ENCODE measurements at places on chromosomes 16 and 17. TPM values are rescaled to one million over a fixed set of nuclear protein-coding genes. Genes with fewer than 3 reads are reported as not detected.

DNA sequence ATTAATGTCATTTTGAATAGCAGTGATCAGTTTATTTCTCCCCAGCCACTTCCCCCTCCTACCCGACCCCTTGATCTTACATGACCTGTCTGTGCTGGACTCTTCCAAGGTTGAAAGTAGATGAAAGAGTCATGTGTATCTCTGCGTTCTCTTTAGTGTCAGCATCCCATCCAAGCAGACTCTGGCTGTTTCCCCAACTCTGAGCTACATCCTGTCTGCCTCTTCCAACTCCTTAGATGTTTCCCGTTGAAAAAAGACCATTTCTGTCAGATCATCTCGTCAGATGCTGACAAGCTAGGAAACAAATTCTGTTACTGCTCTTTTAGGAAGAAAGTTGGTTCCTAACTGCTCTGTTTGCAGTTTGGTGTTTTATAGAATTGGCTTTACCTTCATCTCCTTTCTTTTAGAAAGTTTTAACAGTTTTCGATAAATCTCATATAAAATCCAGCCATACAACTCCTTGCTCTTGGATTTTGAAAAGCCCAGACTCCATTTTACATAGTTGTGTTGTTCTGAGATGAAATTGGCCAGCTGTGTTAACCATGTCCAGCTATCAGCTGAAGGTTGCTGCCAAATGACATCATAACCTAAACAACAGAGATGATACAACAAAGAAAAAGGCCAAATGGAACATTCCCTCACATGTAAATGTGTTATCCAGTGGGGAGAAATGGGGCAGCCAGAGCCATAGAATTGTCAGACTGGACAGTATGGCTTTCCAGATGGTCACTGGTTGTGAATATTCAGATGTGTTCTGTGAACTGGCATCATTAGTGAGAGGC lies 43.5 kb downstream of the CYB561 start:
- H3K36me3 ChIP-seq = peaks cover 16% of the 10 kb centered on the region
- no peaks in the 10 kb centered on the region for H3K27me3 ChIP-seq
- no peak overlapping the region for H3K4me3 ChIP-seq
- peak overlapping the region; percentile 1 for H3K27ac ChIP-seq
- no peak for DNase-seq
- peaks cover 16% of the 10 kb centered on the region for H3K4me1 ChIP-seq

- H3K36me3 ChIP-seq = peaks cover 9% of the 10 kb centered on the region
- H3K4me1 ChIP-seq = peaks cover 25% of the 10 kb centered on the region
- H3K27ac ChIP-seq = no peak overlapping the region
- no peak for DNase-seq
- peaks cover 9% of the 10 kb centered on the region for H3K27me3 ChIP-seq
These were observed 3.6 kb downstream of the ENDOV start for GRCh38 chr17:80418589-80418988.

DNA sequence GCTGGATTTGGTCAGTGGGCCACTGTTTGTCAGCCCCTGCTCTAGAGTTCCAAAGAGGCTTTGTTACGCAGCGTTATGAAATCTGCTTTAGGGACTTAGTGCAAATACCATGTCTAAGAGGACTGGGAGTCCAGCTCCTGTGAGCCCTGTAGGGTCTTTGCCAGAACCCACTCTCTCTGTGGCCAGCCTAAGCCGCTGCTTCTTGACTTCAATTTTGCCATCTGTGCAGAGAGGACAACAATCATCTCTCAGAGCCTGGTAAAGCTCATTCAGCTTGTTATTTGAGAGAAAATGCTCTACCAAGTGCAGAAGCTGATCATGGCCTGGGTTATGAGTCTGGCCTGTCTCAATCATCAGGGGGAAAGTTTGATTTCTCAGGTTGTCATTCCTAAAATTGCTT lies 17.9 kb downstream of the CA10 start:
- H3K4me3 ChIP-seq = no peak overlapping the region
- peaks cover 15% of the 10 kb centered on the region for H3K27me3 ChIP-seq
- DNase-seq = no peak
- H3K36me3 ChIP-seq = no peaks in the 10 kb centered on the region

DNA sequence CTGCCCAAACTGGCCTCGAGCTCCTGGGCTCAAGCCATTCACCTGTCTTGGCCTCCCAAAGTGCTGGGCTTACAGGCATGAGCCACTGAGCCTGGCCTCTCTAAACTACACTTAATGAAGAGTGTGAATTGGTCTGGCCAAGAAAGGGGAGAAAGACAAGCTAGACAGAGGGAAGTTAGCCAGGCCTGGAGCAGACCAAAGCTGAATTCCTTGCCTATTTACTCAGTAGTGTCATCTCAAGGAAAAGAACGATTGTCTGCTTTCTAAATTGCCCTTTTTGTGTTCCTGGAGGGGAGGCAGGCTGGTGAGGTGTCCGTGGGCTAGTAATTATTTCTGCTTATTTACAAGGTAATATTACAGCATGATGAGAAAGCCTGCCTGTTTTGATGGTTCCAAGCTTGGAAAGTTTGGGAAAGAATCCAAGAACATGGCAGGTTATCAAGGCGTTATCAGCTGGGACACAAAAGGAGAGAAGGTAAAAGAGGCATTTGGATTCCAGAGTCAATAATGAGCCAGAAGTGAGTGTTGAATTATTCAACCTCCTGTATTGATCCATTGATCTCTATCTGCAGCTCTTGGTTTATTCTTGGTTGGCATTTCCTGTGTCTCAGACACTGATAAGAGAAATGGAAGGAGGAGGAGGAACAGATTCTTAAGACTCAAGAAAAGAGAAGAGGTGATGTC lies 6.3 kb upstream of the CBFB start:
- DNase-seq = no peak
- no peak overlapping the region for H3K4me3 ChIP-seq
- peaks cover 29% of the 10 kb centered on the region for H3K4me1 ChIP-seq
- H3K27ac ChIP-seq = peak overlapping the region; percentile 40
- no peaks in the 10 kb centered on the region for H3K36me3 ChIP-seq
- H3K27me3 ChIP-seq = no peaks in the 10 kb centered on the region

DNA sequence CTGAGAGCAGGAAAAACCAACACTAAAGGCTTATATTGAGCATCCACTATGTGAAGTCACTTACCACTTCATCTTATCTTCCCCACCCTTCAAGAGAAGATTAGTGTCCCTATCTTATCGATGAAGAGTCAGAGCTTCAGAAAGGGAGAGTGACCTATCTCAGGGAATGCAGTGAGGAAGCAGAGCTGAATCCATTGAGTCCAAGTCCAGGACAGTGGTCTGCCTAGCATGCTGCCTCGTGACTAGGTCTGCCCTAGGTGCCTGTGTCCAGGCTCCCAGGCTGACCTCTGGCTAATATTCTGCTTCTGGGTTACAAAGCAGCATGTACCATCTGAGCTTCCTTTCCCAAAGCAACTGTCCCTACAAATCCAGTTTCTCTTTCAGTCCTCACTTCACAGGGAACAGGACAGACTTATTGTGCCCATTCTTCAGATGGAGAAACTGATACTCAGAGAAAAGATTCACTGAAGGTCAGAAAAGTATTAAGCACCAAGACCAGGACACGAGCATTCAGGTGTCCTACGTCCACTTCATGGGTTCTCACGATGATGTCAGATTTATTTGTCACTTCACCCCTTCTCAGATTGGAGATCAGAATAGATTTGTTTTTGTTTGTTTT lies 13.3 kb upstream of the FZD2 start:
- peaks cover 83% of the 10 kb centered on the region for H3K4me1 ChIP-seq
- H3K36me3 ChIP-seq = no peaks in the 10 kb centered on the region
- no peak for DNase-seq
- H3K27ac ChIP-seq = peak overlapping the region; percentile 100

DNA sequence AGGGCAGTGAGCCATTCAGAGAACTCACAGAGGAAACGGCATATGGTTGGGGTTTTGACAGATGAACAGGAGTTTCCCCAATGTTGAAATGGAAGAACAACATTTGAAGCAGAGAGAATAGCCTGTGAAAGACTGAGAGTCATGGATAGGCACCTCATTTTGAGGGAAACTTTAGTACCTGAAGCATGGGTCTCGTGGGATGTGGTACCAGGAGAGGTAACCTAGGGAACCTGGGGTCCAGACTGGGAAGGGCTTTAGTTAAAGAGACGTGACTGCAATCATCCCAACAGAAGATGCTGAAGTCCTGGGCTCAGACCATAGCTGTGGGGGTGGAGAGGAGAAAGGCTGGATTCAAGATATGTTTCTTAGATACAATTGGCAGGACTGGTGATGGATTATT lies 137.8 kb upstream of the CCL2 start:
- H3K4me1 ChIP-seq = no peaks in the 10 kb centered on the region
- DNase-seq = no peak
- no peaks in the 10 kb centered on the region for H3K36me3 ChIP-seq
- no peak overlapping the region for H3K4me3 ChIP-seq

The C17orf67 gene
- 3.8 TPM for total RNA-seq

The KIF2B gene
- not detected for total RNA-seq

DNA sequence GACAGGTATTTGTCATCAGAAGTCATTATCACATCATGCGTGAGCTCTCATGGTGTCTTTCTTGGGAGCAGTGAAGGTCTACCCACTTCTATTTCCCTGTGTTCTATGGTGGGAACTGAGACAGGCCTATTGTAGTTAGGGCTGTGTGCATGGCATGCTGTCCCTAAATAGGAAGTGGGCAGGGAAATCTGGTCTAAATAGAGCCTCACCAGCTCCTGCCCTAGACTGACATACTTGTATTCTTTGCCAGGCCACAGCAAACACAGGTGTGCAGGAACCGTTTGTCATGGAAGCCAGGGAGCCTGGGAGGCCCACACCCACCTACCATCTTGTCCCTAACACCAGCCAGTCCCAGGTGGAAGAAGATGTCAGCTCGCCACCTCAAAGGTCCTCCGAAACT lies 10.1 kb downstream of the SLC7A6 start:
- no peaks in the 10 kb centered on the region for H3K27me3 ChIP-seq
- peaks cover 14% of the 10 kb centered on the region for H3K36me3 ChIP-seq
- H3K4me3 ChIP-seq = no peak overlapping the region
- peak overlapping the region; percentile 5 for H3K27ac ChIP-seq

DNA sequence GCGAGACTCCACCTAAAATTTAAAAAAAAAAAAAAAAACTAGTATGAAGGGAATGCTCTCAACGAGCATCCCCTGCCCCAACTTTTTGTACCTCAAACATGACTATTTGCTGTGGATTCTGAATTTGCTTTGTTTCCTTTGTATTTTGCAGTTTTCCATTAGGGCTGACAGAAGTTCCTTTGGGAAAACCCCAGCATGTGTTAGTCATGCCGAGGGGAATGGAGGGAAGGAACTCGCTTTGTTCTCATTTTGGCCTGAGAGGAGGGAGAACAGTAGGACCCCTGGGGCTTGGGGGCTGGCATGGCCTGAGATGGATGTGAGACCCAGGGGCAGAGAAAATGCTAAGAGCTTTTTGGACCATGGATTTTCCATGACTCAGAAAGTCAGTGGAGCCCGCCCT lies 20.5 kb downstream of the KRT9 start:
- H3K27ac ChIP-seq = peak overlapping the region; percentile 25
- no peak for DNase-seq
- H3K4me1 ChIP-seq = peaks cover 58% of the 10 kb centered on the region
- H3K27me3 ChIP-seq = no peaks in the 10 kb centered on the region

The ZFP3 gene
- total RNA-seq = 0.96 TPM

DNA sequence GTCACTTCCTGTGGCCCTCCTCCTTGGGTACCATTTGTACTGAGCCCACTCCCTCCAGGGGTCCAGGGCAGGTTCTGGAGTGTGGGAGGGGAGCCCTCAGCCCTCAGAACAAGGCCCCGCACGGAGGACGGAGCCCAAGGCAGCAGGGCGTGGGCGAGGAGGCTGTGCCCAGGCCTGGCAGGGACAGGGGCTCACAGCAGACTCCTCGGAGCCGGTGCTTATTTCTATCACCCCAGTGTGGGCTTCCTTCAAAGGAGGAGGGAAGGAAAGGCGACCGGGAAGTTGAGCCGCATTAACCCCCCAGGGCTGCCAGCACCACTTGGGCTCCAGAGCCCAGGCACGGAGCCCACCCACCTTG lies 54.0 kb downstream of the ABR start:
- peaks cover 11% of the 10 kb centered on the region for H3K36me3 ChIP-seq
- no peak for DNase-seq
- no peaks in the 10 kb centered on the region for H3K4me1 ChIP-seq
- no peaks in the 10 kb centered on the region for H3K27me3 ChIP-seq

The RDM1 gene
- total RNA-seq = 3.4 TPM

DNA sequence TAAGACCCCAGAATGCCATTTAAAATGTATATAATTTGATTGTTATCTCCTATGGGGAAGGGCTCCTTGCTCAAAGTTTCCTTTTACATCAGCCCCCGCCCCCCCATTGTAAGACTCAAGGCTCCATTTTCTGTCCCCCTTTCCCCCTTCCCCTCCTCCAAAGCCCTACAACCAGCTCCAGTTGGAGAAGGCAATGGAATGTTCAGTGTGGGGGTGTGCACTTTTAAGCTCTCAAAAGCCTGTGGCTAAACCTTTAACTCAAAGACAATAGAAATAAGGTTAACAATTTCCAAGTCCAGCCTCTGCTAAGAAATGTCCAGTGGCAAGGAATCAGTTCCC lies 114.7 kb downstream of the NOG start:
- DNase-seq = no peak
- peak overlapping the region; percentile 97 for H3K27ac ChIP-seq
- H3K36me3 ChIP-seq = no peaks in the 10 kb centered on the region
- H3K4me3 ChIP-seq = no peak overlapping the region
- H3K4me1 ChIP-seq = peaks cover 34% of the 10 kb centered on the region

The CMTM2 gene
- 0.51 TPM for total RNA-seq

DNA sequence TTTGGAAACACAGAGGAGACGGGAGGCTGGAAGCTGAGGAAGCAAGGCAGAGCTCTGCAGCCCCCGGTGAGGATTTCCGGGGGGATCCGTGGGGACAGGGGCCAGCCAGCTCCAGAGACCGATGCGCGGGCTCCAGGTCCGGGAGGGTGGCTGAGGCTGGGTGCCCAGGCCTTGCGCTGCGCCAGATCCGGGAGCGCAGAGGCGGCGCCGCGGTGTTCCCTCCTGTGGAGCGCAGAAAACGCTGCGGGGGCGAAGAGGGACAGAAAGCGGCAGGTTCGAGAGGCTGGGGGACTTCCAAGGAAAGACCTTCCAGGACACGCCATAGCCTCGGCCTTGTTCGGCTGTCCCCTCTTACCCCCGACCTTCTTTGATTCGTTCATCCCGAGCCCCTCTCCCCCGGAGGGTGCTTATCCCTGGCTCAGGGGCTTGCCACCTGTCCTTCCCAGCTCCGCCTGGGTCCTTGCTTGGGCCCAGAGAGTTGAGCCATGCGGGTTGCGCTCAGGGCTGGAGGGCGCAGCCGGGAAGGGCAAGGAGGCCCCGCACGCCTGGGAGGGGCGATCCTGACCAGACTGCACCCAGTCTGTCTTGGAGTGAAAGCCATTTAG lies 697 bp upstream of the SHISA9 start:
- no peaks in the 10 kb centered on the region for H3K36me3 ChIP-seq
- H3K4me3 ChIP-seq = no peak overlapping the region
- H3K4me1 ChIP-seq = peaks cover 2% of the 10 kb centered on the region
- no peak for DNase-seq

DNA sequence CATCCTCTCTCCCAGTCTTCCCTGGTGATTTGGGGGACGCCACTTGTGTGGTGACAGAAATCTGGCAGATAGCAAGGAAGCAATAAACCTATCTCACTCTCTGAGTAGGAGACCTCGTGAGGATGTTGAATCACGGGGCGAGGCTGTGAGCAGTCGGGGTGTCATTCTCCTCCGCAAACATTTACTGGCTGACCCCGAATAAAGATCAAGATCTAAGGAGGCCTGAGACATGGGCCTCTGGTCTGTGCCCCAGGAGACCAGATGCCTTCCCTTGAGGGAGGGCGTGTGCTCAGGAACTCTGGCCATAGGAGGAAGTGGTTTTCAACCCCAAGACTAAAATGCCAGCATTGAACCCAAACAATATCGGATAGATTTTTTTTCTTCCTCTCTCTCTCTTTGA lies 53.1 kb downstream of the FOXL1 start:
- no peak for DNase-seq
- peaks cover 29% of the 10 kb centered on the region for H3K4me1 ChIP-seq
- no peaks in the 10 kb centered on the region for H3K36me3 ChIP-seq

Data from mesothelial cell of epicardium (in vitro differentiated cells).